ENCODE measurements at places on chromosomes 4 and X.

GRCh38 chr4:145618210-145618931 lies 814 bp upstream of the MMAA start:
- no peak for DNase-seq

DNA sequence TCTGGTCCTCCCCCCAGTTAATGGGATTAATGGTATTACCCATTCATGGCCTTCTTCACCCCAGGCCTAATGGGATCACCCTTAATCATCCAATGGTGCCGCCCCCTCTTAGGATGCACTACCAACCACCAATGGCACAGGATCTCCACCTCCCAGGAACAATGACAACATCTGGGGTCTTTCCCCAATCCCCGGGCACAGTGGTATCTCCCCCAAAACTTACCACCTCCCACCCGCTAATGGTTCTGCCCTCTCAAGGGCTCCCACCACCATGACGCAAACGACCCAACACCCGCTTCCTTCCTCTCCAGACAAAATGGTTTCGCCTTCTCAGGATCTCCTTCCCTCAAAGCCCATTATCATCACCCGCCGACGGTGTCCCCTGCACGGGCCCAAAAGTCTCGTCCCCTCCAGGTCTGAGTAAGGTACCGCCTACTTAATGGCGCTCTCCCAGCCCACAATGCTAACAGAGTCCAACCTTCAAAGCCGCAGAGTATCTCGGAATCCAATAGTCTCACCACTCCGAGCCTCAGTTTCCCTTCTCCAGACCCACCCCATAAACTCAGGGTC lies 458 bp downstream of the GRIPAP1 start:
- peak; percentile 16 for DNase-seq

DNA sequence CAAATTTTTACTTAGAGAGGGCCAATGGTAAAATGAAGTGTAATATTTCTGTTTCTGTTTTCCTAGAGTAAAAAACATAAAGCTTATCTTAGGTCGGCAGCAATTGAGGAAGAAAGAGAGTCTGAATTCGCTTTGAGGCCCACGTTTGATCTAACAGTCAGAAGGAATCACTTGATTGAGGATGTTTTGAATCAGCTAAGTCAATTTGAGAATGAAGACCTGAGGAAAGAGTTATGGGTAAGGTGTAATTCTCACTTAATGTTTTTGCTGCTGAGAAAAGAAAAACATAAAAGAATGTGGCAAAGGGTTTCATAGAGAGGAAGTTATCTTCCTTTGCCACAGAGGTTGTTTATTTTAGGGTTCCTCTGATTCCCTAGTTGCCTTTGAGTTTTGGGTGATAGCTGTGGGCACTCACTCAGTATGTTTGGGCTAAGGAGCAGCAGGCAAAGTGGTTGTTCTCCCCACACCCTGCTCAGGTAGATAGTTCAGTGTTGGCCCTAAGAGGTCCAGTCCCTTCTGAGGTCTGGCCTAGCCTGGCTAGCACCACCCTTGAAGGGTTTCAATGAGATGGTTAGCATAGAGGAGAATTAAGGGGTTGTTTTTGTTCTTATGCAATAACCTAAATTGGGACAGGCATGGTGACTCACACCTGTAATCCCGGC lies 32.3 kb downstream of the HERC5 start:
- no peak for DNase-seq

DNA sequence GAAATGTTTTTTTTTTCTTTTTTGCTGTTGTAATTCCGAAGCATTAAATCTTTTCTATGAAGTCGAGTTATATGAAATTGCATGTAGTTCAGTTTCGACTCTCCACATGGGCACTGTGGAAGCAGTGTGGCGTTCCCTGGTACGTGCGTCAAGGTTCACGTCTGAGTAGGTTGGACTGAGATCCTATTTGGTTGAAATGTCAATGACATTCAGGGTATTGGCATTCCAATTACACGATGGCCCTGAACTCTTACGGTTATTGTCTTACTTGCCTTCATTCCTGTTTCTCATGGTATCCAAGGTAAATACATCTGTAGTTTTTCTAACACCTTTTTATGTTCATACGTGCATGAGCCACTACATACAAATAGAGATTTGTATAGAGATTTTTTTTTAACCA lies 128.8 kb downstream of the SORBS2 start:
- DNase-seq = no peak

- DNase-seq = no peak
Measured at GRCh38 chr4:122044501-122044900, 92.6 kb upstream of the TRPC3 start.

- DNase-seq = peak; percentile 3
Measured at GRCh38 chr4:107931775-107932321, 499 bp downstream of the CYP2U1 start.

DNA sequence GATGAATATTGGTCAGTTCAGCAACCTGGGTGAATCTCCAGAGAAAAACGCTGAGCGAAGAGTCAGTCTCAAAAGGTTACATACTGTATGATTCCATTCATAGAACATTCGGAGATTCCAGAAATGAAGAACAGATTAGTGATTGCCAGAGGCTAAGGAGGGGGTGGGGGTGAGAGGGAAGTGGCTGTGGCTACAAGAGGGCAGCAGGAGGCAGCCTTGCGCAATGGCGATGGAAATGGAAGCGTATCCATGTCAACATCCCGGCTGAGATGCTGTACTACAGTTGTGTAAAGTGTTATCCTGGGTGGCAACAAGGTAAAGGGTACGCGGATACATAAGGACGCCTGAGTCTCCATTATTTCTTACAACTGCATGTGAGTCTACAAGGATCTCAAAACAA lies 18.0 kb downstream of the LYAR start:
- no peak for DNase-seq

GRCh38 chr4:35934320-35934981 lies 309.9 kb downstream of the ARAP2 start:
- DNase-seq = no peak

DNA sequence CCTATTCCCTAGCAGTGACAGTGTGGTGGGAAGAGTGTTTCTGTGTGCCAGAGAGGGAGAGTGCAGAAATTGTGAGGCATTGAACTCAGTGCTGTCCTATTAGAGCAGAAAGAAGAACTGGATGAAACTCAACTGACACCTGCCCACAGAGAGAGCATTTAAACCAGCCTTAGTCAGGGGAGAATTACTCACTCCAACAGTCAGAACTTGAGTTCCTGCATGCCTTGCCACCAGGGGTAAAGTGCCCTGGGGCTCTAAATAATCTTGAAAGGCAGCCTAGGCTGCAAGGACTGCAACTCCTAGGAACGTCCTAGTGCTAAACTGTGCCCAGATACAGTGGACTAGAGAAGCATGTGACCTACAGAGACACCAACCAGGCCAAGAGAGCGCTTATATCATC lies 12.8 kb downstream of the CYSLTR1 start:
- no peak for DNase-seq

- DNase-seq = no peak
Measured at GRCh38 chr4:2574009-2574408, 37.6 kb downstream of the FAM193A start.

DNA sequence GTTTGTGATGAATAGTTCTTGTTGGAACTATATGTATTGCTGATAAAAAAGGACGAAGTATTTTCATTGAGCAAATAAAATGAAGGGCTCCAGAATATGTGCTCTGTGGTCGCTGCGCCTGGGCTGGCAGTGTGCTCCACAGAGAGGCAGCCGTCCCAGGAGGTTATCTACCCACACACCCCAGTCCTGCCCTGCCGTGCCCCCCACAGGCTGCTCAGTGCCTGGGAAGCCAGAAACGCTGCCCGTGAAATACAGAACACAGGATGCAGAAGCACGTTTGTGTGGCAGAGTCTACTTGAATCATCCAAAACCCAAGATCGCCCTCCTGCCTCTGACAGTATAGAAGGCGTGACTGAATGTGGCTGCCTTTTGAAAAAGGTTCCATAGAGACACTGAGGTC lies 1.4 kb downstream of the CLDN22 start:
- DNase-seq = no peak

GRCh38 chrX:255923-256331 lies 25.3 kb upstream of the PLCXD1 start:
- no peak for DNase-seq

DNA sequence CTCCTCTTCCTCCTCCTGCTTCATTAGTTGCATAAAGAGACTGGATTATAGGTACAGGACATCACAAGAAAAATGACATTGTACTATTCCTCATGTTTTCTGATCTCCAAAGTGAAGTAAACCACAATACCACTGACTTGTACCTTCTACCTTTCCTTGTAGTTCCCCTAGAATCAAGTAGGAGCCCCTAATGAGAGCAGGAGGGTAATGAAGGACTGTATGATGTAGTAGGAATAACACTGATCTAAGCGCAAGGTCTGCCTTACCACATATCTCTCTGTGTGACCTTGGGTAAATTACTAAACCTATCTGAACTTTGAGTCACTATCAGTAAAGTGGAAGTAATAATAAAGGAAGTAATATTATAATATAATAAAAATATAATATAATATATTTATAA lies 3.6 kb downstream of the VSIG4 start:
- DNase-seq = no peak

DNA sequence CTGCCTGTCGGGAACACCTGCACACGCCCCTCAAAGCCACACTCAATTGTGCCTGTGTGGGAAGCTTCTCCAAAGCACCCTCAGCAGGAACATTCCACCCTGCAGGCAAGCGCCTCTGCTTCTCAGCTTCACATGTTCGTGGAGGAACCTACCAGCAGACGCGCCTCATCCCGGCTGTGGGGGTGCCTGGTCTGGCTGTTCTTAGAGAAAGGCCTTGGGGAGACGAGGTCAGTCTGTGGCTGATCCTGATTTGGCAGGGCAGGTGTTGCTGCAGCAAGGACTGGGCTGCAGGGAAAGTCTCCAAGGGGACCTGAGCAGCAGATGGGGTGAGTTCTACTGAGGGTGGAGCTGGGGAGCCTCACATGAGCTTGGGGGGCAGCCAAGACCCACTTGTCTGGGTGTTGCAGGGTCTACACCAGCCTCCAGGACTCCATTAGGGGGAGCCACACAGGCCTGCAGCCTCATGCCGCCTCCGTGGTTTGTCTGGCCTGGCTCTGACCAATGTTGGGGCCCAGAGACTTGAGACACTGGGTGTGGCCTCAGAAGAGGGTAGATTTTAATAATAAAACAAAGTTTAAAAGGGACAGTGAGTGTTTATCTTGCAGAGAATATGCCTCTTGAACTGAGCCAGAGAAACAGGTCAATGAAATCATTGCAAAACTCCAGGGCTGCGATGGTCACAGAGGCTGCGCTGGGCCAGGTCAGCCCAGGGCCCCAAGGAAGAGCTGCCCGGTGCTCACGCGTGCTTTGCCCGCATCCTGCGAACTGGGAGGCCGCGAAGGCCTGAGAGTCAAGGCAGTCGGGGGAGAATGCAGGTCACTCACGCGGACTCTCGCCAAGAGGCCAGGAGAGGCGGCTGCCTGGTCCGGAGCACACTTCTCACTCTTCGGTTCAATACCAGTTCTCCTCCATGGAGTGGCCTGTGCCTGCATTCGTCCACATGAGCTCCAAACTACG lies 21.1 kb downstream of the RNF212 start:
- DNase-seq = no peak

DNA sequence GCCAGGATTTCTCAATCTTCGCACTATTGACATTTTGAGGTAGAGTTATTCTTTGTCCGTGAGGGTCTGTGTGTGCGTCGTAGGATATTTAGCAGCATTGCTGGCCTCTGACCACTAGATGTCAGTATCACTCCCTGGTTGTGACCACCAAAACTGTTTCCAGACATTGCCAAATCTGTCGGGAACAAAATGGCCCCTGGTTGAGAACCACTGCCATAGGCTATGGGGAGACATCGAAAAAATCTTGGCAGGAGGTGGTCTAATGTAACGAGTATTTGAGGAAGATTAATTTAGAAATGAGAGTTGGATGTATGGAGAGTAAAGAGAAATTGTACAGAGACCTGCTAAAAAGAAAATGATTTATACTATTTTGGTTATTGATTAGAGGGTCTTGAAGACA lies 108.4 kb downstream of the DOCK11 start:
- DNase-seq = no peak

DNA sequence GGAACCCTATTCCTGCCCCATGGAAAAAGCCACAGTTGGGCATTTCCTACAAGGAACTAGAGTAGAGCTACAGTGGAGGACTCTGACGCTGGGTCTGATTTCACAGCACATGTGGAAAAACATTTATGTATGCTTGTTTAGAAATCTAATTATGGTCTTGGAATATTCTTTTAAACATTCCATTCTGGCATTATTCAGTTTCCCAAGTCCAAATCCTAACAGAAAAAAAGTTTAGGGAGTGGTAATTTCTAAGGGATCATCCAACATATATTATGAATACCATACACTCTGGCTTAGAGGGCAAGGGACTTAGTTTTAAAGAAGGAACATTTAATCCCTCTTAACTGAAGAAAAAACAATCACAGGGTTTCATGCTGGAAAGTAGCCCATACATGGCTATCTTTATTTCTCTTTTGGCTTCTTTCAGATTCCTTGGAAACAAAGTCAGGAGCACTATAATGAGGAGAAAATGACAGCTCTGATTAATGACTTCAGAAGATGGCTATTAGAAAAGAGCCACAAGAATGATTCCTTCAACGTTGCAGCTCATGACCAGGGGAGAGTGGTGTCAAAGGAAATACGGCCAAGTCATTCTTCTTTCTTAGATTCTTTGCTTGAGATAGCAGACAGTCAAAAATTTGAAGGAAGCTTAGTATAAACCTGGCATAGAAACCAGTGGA lies 56.1 kb downstream of the CNGA2 start:
- DNase-seq = no peak

- DNase-seq = no peak
Measured at GRCh38 chrX:130071611-130072344, 38.5 kb downstream of the ELF4 start.

GRCh38 chr4:39237179-39237578 lies 54.9 kb downstream of the WDR19 start:
- no peak for DNase-seq

GRCh38 chr4:66045913-66046312 lies 375.6 kb upstream of the EPHA5 start:
- DNase-seq = no peak

DNA sequence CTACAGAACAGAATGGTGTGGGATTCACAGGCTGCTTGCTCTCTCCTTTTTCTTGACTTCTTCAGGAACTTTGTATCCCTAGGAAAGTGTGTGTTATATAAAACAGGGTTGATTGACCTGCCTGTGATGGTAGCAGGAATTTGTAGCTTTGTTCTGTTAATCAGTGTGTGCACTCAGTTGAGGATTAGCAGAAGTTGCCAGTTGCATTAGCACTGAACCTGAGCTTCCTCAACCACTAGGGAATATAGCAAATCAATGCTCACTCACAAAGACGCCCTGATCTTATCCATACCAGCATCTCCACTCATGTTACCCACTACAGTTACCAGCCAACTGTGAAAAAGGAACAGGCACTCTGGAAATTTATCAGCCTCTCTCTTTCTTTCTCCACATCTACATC lies 319.1 kb upstream of the EMCN start:
- no peak for DNase-seq

DNA sequence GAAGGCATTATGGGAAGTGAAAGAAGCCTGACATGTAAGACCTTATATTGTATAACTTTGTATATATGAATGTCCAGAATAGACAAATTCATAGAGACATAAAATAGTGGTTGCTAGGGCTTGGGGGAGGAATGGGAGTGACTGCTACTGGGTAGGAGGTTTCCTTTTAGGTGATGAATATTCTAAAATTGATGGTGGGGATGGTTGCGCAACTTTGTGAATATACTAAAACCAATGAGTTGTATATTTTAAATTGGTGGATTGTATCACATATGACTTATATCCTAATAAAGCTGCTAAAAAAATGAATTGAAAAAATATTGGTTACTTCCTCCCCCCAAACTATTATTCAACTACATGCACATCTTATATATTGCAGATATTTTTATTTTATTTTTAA lies 70.0 kb downstream of the UCHL1 start:
- DNase-seq = no peak

Data from stimulated activated CD8-positive, alpha-beta memory T cell treated with anti-CD3 and anti-CD28 coated beads, Interleukin-7, amount 100 ng/mL, for 1 hour (primary cell).